C1 segment of cervical spinal cord (tissue), 14 donors: ENCODE measurements at places on chromosomes 1 and 21.
A peak's percentile ranks its signal among the peaks of the same experiment; 100 is the strongest.

DNA sequence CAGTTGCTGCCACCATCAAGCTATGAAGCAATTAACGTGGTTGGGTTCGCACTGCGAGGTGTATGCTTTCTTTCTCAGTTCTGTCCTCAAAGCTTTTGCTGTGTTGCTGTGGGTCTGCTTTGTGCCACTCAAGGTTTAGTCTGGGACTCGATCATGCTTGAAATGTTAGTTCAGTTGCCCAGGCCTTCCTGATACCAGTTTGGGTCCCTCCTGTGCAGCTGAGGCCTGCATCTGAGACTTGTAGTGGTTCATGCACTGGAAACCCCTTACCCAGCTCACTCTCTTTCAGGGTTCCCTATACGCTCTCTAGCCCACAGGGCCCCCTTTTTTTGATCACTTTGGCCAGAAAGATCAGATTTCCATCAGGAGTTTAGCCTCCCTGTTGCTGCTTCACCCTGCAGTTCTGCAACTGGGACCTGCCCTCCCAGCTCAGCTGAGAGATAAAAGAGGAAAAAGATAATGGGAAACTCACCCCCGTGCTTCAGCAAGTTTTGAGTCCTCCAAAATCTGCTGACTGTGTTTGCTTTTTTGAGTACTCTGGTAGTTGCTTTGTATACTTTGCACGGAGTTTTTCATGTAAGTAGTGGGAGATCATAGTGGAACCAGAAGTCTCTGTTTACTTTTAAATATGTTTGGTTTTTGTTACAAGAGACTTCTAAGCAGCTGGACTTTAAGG, 317.0 kb downstream of the HHAT start:
- DNase-seq, result no peak

- DNase-seq, result no peak
Measured at GRCh38 chr1:101964708-101965107, 32.0 kb downstream of the OLFM3 start.

DNA sequence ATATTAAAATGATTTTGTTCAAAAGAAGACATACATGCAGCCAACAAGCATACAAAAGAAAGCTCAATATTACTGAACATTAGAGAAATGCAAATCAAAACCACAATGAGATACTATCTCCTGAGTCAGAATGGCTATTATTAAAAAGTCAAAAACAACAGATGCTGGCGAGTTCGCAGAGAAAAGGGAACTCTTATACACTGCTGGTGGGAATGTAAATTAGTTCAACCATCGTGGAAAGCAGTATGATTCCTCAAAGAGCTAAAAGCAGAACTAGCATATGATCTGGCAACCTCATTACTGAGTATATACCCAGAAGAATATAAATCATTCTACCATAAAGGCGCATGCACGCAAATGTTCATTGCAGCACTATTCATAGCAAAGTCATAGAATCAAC, 126.0 kb upstream of the HMCN1 start:
- no peak for DNase-seq

DNA sequence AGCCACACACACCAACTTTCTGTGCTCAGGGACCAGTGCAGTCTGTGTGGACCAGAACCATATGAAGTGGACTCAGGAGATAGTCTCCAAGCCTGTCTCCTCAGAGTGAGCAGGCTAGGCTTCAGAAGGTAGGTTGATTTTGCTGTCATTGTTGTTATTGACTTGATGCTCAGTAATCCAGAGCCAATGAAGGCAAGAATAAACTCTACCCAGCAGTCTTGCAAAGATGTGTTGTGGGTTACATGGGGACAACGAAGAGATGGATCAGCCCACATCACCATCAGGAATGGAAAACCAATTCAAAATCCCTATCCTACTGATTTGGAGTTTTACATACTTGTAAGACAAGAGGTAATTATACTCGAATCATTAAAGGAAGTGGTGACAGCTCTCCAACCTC, 37.4 kb downstream of the PHC2 start:
- DNase-seq, result no peak

DNA sequence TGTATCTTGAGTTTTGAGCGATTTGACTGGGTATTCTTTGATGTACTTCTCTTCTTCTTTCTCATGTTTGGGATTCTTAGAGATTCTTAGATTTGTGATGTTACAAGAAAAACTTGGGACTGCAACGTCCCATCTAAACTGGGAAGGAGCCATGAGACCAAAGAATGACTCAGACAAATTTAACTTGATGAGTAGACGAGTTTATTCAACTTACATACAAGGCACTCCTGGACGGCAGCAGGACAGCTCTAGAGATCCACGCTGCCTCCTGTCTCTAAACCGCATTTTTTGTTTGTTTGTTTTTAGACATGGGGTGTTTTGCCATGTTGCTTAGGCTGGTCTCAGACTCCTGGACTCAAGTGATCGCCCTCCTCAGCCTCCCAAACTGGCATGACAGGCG, 137.1 kb downstream of the PIK3R3 start:
- no peak for DNase-seq

DNA sequence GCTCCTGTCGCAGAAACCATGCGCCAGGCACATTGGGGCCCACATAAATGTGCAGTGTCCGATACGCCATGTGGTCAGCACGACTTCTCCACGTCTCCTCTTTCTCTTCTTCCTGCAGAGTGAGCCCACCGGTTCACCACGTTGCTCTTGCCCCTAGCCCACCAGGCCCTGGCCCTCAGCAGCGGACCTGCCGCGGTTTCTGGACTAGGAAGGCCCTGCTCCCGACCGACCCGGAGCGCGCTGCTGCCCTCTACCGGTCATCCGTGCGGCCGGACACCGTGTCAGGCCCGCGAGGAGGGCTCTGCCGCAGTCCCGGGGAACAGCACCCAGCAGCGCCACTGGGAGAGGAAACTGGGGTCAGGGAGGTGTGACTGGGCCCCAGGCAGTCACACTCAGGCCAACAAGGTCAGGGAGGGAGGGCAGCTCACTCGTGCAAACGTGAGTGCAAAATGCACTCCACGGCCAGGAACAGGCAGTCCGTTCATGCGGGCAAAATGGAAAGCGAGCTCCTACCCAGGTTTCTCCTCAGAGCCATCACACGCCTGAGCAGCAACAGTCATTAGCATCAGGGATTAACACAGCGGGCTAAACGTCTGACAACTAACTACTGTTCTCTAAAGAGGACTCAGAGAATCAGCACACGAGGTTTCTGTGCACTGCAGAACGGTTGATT, 13.7 kb downstream of the TLR5 start:
- peak; percentile 38 for DNase-seq

DNA sequence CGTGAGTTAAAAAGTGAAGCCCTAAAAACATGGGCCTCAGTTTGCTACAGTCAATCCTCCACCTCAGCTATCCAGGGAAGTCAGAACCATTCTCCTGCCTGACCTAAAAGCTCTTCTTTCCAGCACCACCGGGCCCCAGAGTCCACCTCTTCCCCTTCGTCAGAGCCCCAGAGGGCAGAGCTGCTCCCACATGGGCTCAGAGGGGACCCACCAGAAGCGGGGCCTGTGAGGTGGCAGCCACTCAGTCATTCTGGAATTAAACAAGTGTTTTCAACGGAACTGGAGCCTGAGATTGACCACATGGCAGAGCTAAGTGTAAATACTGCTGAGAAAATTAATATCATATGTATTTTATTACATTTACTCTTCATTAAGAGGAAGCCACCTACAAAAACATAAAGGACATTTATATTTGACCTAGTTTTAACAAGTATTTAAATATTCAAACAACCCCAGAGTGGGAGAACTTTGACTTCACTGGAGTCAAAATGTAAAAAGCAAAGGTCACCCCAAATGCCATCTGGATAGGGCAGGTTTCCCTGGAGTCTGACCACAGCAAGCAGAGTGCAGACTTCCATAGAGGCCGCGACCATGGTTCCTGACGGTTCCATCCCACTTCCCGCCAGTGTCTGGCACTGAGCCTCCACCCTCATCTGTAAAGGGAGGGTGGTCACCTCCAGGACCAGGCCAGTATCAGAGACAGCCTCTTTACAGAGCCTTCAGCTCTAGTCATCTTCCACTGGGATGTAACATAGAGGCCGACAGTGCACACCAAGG, 1.8 kb downstream of the SUMO3 start:
- DNase-seq, result no peak

DNA sequence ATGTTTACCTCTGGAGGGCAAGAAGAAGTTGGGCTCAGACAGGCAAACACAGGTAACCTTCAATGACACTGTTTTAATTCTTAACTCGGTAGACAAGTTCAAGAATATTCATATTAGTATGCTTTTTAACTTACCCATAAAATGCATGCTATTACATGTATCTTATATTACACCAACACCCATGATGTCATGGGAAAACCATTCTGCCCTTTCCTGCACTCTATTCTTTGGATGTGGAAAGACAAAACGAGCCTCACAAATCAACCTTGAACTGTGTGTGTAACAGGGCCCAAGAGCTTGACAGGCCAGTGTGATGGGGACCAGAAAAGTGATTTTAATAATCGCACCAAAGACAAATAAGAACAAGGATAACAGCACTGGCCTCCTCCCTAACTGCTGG, 22.6 kb upstream of the RAP1GAP start:
- DNase-seq, result no peak

DNA sequence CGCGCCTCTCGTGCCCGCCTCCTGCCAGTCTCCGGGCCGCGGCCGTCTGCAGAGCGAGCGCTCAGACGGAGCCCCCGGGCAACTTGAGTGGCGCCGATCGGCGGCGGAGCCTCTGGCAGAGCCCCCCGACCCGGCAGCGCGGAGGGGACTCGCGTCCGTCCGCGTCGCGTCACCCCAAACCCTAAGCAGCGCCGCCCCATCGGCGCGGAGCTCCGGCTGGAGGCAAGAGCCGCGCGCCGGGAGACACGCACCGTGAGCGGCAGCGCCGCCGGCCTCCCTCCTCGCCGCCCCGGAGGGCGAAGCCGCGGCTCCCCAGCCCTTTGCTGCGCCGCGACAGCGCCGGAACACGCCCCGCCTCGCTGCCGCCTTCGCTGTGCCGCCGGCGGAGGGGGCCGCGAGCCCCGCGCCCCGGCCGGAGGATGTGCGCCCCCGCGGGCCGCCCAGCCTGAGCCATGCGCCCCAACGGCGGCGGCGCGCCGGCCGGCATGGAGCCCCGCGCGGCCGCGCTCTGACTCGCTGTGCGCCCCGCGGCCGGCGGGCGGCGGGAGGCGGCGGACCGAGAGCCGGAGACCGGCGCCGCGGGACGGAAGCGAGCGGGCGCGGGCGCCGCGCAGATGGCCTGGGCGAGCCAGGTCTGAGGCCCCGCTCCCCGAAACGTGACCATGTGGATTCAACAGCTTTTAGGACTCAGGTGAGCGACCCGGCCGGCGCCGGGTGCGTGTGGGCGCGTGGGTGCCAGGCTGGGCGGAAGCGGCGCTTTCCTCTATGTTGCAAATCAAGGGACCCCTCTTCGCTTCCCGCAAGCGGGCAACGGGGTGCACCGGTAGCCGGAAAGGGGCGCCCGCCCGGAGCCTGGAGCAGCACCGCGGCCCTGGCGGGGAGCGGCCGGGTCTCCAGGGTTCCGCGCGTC, 610 bp downstream of the AJAP1 start:
- no peak for DNase-seq

GRCh38 chr1:59699227-59699847, 115.4 kb upstream of the HOOK1 start:
- DNase-seq, result no peak

DNA sequence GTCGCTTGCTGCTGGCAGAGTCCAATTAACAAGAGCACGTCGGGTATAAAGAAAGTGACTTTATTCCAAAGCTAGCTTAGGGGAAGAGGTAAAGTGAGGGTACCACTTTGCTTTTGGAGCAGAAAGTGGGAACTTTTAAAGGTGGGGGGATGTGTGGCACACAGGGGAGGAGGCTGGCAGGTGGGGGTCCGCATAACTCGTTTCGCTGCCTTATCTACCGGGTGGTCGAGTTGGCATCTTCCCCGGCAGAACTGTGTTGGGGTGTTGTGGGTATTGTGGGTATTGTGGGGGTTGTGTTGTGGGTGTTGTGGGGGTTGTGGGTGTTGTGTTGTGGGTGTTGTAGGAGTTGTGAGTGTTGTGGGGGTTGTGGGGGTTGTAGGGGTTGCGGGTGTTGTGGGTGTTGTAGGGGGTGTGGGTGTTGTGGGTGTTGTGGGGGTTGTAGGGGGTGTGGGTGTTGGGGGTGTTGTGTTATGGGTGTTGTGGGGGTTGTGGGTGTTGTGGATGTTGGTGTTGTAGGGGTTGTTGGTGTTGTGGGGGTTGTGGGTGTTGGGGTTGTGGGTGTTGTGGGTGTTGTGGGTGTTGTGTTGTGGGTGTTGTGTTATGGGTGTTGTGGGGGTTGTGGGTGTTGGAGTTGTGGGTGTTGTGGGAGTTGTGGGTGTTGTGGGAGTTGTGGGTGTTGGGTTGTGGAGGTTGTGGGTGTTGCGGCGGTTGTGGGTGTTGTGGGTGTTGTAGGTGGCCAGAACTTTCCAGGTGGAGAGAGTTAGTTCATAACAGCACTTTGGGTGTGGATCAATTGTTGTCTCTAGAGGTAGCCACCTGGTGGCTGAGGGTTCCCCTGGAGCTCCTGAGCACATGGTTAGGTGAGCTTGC, 52.7 kb downstream of the AGPAT3 start:
- no peak for DNase-seq

- no peak for DNase-seq
Measured at GRCh38 chr1:92853299-92853698, 21.5 kb downstream of the RPL5 start.

DNA sequence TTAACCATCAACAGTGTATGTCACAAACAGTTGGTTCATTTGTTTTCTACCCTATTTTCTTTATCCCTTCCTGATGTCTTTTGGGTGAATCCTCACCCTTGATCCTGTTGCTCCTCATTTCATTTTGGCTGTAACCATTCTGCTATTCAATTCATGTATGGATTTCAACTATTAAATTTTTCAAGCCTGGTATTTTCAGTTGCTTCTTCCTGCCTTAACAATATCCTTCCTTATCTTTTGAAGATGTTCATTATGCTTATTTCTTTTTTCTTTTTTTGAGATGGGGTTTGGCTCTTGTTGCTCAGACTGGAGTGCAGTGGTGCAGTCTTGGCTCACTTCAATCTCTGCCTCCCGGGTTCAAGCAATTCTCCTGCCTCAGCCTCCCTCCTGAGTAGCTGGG, 2.8 kb upstream of the RNU5D-1 start:
- no peak for DNase-seq

DNA sequence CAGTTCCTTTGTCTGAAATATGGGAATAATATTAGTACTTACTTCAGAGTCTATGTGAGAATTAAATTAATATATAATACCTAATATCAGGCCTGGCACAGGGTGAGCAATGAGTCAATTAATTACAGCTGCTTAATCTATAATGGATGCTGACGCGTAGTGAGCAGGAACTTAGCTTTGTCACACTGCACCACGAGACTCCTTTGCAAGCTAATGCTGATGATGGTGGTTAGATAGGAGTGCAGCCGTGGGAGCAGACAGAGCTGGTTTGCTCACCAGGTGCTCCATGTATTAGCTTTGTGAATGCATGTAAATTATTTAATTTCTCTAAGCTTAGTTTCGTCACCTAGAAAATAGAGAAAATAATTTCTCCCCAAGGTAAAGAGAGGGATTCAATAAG, 35.1 kb downstream of the KCNJ15 start:
- no peak for DNase-seq

DNA sequence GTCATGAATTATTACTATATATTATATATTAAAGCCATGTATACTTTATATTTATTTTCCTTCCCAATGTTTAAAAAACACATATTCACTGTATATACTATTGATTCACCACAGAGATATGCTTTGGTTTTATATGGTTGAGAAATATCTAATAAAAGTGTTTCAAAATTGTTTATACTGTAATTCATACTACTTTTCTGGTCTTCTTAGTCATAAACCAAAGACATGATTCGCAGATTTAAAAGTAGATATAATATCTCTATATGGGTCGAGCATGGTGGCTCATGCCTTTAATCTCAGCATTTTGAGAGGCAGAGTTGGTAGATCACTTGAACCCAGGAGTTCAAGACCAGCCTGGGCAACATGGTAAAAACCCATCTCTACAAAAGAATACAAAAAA, 738.4 kb downstream of the USP25 start:
- no peak for DNase-seq

- no peak for DNase-seq
Measured at GRCh38 chr1:24768873-24769605, 23.8 kb downstream of the CLIC4 start.
